Activated naive CD4-positive, alpha-beta T cell treated with anti-CD3 and anti-CD28 coated beads for 36 hours (primary cell): ENCODE measurements at places on chromosomes 7 and 10. TPM values are rescaled to one million over a fixed set of nuclear protein-coding genes. Genes with fewer than 3 reads are reported as not detected.

- DNase-seq = no peak
- no peak overlapping the region for H3K27ac ChIP-seq
- no peaks in the 10 kb centered on the region for H3K27me3 ChIP-seq
- no peaks in the 10 kb centered on the region for H3K36me3 ChIP-seq
Observed at GRCh38 chr10:101452593-101452992, 98.6 kb downstream of the BTRC start.

DNA sequence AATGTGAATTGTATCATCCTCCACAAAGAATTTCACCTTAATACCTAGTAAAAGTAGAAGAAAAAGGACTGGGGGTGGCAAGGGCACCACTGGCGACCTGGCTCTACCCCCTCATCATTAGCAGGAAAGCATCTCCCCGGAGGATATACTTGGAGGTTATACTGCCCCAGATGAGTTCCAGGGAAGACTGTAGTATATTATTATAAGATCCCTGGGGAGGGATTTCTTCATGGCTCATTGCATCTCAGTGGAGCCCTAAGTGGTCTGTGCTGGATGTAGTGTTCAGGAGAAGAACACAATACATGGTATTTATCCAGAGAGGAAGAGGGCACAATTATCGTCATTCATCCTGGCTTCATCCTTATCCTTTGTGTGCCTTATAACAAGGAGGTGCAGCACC, 14.2 kb upstream of the DYNC1I1 start:
- H3K27ac ChIP-seq = no peak overlapping the region
- no peaks in the 10 kb centered on the region for H3K4me1 ChIP-seq
- H3K36me3 ChIP-seq = no peaks in the 10 kb centered on the region

GRCh38 chr10:4383651-4384098, 442.3 kb upstream of the AKR1E2 start:
- no peaks in the 10 kb centered on the region for H3K4me1 ChIP-seq
- DNase-seq = no peak
- no peaks in the 10 kb centered on the region for H3K36me3 ChIP-seq
- H3K27me3 ChIP-seq = peaks cover 14% of the 10 kb centered on the region

- no peaks in the 10 kb centered on the region for H3K4me1 ChIP-seq
- no peak overlapping the region for H3K4me3 ChIP-seq
- no peak overlapping the region for H3K27ac ChIP-seq
- DNase-seq = no peak
- H3K27me3 ChIP-seq = peaks cover 9% of the 10 kb centered on the region
- H3K36me3 ChIP-seq = no peaks in the 10 kb centered on the region
Observed at GRCh38 chr7:33874943-33875342, 30.4 kb upstream of the BMPER start.

GRCh38 chr10:53700278-53700677, 927.7 kb upstream of the MBL2 start:
- H3K36me3 ChIP-seq = no peaks in the 10 kb centered on the region
- DNase-seq = no peak
- H3K4me3 ChIP-seq = no peak overlapping the region
- H3K4me1 ChIP-seq = no peaks in the 10 kb centered on the region
- no peak overlapping the region for H3K27ac ChIP-seq
- no peaks in the 10 kb centered on the region for H3K27me3 ChIP-seq

DNA sequence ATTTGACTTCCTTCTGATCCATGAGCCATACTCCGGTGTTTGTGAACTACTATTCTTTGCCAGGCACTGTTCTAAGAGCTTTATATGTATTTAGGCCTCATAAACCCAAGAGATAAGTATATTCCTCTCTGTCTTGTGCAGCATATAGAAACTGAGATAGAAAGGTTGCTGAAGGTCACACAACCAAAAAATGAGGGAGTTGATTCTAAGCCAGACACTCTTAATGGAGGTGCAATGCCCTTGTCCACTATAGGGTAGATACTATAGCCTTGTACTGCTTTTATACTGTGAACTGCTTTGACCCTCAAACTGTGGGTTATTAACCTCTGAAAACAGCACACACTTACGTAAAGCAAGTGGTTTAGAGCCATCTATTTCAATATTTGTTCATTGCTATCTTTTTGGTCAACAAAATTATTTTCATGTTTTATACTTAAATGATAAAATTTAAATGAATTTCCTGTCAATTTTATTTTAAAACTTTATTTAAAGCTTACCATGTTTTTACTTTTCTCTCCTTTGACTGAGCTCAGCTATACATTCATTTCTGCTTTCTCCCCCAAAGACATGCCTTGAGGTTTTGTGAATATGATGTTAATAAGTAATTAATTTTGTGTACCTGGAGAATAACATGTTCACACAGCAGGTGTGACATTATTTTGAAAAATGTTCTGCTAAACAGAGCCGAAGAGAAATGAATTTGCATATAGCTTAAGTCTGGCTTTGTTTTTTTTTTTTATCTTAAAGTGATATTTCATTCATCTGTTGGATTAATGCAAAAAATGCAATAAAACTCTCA, 687.3 kb downstream of the DNAJB9 start:
- H3K4me1 ChIP-seq = no peaks in the 10 kb centered on the region
- no peaks in the 10 kb centered on the region for H3K27me3 ChIP-seq
- DNase-seq = no peak
- no peak overlapping the region for H3K4me3 ChIP-seq
- no peaks in the 10 kb centered on the region for H3K36me3 ChIP-seq

GRCh38 chr10:9268176-9268575, 1213.7 kb downstream of the GATA3 start:
- H3K27me3 ChIP-seq = peaks cover 30% of the 10 kb centered on the region
- H3K36me3 ChIP-seq = no peaks in the 10 kb centered on the region
- no peaks in the 10 kb centered on the region for H3K4me1 ChIP-seq
- no peak overlapping the region for H3K4me3 ChIP-seq
- DNase-seq = no peak

DNA sequence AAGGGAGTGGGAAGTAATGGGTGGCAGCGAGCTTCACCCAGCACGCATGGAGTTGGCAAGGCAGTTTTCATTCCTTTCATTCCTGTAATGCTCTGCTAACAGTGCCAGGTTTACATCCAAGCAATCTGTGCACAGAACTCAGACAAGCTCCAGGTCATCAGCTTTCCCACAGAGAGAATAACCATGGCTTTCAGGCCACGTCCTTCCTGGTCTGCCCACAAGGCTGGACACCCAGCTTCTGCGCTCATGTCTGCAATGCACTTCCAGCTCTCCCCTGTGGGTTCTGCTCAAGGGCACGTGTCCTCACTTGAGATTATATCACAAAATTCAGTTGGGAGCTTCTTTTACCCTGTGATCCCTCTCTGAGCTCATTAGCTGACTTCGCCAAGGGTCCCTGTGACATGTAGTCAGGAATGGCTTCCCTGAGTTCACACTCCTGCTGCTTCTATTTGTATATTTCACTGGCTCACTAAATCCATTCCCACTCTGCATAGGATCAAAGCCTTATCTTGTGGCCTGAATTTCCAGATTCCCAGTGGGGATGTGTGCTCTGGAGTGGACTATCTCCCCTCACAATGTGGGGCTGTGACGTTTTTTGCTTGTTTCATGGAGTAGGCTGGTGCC, 18.6 kb downstream of the AKR1C2 start:
- H3K4me3 ChIP-seq = no peak overlapping the region
- H3K27ac ChIP-seq = no peak overlapping the region
- H3K27me3 ChIP-seq = peaks cover 5% of the 10 kb centered on the region
- no peaks in the 10 kb centered on the region for H3K4me1 ChIP-seq
- DNase-seq = no peak
- no peaks in the 10 kb centered on the region for H3K36me3 ChIP-seq

GRCh38 chr10:11835704-11836103, 12.5 kb downstream of the PROSER2 start:
- no peak for DNase-seq
- H3K4me1 ChIP-seq = peaks cover 8% of the 10 kb centered on the region
- H3K4me3 ChIP-seq = no peak overlapping the region
- H3K27ac ChIP-seq = no peak overlapping the region
- no peaks in the 10 kb centered on the region for H3K36me3 ChIP-seq
- H3K27me3 ChIP-seq = peaks cover 2% of the 10 kb centered on the region

- H3K4me3 ChIP-seq = no peak overlapping the region
- H3K27me3 ChIP-seq = no peaks in the 10 kb centered on the region
- no peak overlapping the region for H3K27ac ChIP-seq
- no peaks in the 10 kb centered on the region for H3K36me3 ChIP-seq
- no peaks in the 10 kb centered on the region for H3K4me1 ChIP-seq
Observed at GRCh38 chr7:30921540-30922401, 10.1 kb downstream of the AQP1 start.

- no peaks in the 10 kb centered on the region for H3K27me3 ChIP-seq
- H3K27ac ChIP-seq = no peak overlapping the region
- H3K4me1 ChIP-seq = no peaks in the 10 kb centered on the region
- no peaks in the 10 kb centered on the region for H3K36me3 ChIP-seq
- no peak overlapping the region for H3K4me3 ChIP-seq
- no peak for DNase-seq
Observed at GRCh38 chr7:70285854-70286253, 687.6 kb downstream of the AUTS2 start.

GRCh38 chr10:110303681-110304080, 1.0 kb downstream of the SMNDC1 start:
- DNase-seq = no peak
- H3K4me3 ChIP-seq = peak overlapping the region; percentile 87
- H3K36me3 ChIP-seq = peaks cover 26% of the 10 kb centered on the region
- no peaks in the 10 kb centered on the region for H3K27me3 ChIP-seq
- peaks cover 56% of the 10 kb centered on the region for H3K4me1 ChIP-seq
- H3K27ac ChIP-seq = peak overlapping the region; percentile 78

DNA sequence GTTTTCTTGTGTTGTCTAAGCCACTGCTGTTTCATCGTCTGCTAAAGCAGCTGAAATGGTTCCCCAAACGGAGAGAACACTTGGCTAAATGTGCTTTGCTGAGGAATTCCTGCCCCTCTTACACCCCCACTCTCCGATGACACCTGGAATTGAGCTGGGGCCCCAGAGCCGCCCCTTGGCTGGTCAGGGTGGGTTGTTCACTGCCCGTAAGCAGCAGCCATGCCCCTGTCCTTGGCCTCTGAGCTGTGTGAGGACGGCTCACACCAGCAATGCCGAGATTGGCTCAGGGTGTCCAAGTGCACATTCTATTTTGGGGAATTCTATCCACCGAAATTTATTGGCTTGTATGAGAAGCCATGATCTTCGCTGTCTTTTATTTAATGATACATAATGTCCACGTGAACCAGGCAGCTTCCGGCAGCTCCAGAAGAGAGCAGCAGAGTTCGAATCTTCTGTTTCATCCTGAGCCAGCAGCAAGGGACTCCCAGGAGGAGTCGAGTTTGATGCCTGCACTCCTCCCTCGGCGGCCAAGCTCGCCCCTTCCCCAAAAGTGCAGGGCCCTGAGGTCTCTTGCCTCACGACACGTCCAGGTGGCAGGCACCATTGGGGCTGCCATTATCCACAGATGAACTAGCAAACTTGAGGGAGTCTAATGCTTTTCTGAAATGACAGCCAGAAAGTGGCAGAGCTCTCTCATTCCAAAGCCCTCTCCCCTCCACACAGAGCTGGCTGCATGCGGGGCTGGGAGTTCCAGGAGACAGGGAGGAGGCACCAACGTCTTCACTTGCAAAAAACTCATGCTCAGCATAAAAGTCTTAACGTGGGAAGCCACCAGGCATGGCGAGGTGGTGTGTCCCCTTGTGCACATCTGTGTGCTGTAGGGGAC, 114.0 kb downstream of the WDR37 start:
- H3K4me1 ChIP-seq = no peaks in the 10 kb centered on the region
- no peaks in the 10 kb centered on the region for H3K36me3 ChIP-seq
- H3K27me3 ChIP-seq = peaks cover 5% of the 10 kb centered on the region
- no peak overlapping the region for H3K27ac ChIP-seq
- DNase-seq = no peak

GRCh38 chr7:152959610-152960009, 200.1 kb downstream of the ACTR3B start:
- H3K4me3 ChIP-seq = no peak overlapping the region
- no peaks in the 10 kb centered on the region for H3K4me1 ChIP-seq
- DNase-seq = no peak
- H3K27ac ChIP-seq = no peak overlapping the region
- H3K27me3 ChIP-seq = no peaks in the 10 kb centered on the region

DNA sequence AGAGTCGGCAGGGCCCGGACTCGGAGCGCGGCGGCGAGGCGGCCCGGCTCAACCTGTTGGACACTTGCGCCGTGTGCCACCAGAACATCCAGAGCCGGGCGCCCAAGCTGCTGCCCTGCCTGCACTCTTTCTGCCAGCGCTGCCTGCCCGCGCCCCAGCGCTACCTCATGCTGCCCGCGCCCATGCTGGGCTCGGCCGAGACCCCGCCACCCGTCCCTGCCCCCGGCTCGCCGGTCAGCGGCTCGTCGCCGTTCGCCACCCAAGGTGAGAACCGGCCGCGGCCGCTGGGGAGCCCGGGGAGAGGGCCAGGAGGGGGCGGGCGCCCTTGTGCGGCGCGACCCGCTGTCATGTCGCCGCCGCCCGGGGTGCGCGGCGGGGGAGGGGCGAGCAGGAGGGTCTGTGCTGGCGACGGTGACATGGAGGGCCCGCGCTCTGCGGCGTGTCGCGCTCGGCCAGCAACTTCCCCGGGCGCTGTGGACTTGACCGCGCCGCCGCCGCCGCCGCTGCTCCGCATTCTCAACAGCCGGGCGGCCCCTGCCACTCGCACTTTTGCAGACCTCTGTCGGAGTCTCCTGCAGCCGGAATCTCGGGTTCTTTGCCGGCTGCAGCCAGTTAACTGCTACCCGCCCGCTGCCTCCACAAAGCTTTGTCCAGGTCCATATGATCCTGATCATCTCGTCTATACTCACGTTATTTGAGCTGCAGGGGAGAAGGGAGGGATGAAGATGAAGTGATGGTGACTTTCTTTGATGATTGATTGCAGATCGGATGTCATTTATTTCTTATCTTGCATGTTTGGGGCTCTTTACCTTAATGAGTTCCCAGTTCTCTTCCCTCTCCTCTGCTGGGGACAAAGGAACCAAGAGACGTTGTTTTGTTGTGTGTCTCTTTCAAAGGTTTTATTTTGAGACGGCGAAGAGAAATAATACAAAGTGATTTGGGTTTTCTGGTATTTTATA, 869 bp downstream of the TRIM24 start:
- H3K4me1 ChIP-seq = peaks cover 31% of the 10 kb centered on the region
- H3K4me3 ChIP-seq = peak overlapping the region; percentile 94
- H3K27me3 ChIP-seq = no peaks in the 10 kb centered on the region
- H3K36me3 ChIP-seq = peaks cover 10% of the 10 kb centered on the region
- H3K27ac ChIP-seq = peak overlapping the region; percentile 80
- DNase-seq = peak; percentile 47

- H3K27me3 ChIP-seq = no peaks in the 10 kb centered on the region
- H3K27ac ChIP-seq = peak overlapping the region; percentile 100
- DNase-seq = peak; percentile 73
- H3K36me3 ChIP-seq = peaks cover 77% of the 10 kb centered on the region
- H3K4me3 ChIP-seq = peak overlapping the region; percentile 94
Observed at GRCh38 chr10:62047960-62048383, 146.5 kb downstream of the ARID5B start.

The RTKN2 gene
- 4.7 TPM for total RNA-seq

The IFIT1 gene
- 5.9 TPM for total RNA-seq

The RNF32 gene
- 0.31 TPM for total RNA-seq
